ENCODE measurements at places on chromosomes 12 and 14. TPM values are rescaled to one million over a fixed set of nuclear protein-coding genes. Genes with fewer than 3 reads are reported as not detected.

The KRT72 gene
- polyA plus RNA-seq: 0.08 TPM

The TSPAN8 gene
- 0.96 TPM for polyA plus RNA-seq

The ACSS3 gene
- polyA plus RNA-seq: 7.0 TPM

The SERPINA3 gene
- polyA plus RNA-seq: not detected

DNA sequence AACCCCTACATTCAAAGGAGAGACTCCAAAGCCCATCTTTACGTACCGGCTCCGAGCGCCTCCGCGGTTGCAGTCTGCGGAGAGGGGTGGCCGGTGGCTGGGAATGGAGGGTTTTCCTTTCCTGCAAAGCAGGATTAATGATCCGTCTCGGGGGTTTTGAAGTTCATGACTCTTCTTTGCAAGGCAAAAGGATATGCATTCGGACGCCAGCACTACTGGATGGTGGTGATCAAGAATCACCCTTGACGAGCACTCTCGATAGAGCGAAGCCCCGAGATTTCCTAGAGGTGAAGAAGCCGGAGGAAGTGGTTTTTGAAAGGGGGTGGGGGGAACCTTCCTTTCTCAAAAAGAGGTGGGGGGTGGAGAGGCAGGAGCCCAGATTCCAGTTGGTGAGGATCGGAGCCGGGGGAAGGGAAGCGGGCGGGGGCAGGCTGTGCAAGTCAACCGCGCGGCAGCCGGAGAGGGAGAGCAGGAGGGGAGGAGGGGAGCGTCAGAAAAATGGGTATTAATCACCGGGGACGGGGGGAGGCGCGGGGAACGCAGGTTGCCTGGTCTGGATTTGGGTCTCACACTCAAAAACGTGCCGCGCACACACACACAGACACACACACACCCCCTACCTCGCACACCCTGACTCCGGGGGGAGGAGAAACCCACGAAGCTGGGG lies at the start of gene GRIN2B:
Gene GRIN2B (minus strand): TSS at position 307 of the 667 bp plus-strand sequence. CDS start 115,394 bp downstream, outside the sequence.
- no peak for DNase-seq

- DNase-seq: no peak
Measured at GRCh38 chr12:68350753-68351152, 18.6 kb upstream of the MDM1 start.

DNA sequence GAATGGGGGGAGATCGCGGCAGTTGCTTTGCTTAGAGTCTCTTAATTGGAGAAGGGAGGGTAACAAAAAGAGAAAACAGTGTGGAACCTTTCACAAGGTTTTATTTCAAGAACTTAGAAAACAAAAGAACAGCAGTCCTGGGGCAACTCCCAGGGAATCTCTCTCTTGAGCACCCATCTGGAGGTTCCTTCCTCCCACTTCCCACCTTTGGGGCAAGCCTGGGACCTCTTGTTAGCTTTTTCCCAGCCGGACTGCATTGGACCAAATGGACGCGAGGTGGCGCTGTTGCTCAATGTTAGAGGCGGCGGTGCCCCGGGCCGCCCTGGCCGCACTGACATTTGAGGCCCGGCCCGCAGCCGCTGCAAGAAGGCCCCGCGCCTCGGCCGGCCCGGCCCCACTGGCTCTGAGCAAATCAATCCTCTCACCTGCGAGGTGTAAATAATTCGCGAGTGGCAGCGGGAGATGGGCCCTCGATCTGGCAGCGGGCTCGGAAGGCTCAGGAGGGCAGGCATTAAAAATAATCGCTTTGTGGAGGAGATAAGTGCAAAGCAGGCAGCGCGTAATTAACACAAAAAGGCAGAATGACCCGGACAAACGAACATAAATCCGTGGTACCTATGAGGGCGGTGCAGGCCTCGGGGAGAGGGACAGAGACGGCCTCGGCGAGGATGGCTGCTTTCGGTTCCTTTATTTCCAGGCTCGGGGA lies 2.8 kb upstream of the HOXC8 start:
- peak; percentile 44 for DNase-seq

DNA sequence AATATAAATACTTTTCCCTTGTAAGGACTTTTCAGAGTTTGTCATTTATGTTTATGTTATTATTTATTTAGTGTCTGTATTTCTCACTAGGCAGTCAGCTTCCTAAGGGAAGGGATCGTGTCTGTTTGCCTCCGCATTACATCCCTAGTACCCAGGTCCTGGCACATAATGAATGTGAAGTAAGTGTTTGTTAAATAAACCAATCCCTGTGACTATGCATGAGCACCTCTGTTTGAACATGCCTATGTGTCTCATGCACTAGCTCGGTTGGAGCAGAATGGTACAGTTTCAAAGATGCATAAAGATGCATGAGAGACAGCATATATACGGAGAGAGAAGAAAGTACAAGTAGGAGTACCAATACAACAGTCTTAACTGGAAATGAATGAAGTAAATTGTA lies 99.3 kb downstream of the KIF21A start:
- no peak for DNase-seq

DNA sequence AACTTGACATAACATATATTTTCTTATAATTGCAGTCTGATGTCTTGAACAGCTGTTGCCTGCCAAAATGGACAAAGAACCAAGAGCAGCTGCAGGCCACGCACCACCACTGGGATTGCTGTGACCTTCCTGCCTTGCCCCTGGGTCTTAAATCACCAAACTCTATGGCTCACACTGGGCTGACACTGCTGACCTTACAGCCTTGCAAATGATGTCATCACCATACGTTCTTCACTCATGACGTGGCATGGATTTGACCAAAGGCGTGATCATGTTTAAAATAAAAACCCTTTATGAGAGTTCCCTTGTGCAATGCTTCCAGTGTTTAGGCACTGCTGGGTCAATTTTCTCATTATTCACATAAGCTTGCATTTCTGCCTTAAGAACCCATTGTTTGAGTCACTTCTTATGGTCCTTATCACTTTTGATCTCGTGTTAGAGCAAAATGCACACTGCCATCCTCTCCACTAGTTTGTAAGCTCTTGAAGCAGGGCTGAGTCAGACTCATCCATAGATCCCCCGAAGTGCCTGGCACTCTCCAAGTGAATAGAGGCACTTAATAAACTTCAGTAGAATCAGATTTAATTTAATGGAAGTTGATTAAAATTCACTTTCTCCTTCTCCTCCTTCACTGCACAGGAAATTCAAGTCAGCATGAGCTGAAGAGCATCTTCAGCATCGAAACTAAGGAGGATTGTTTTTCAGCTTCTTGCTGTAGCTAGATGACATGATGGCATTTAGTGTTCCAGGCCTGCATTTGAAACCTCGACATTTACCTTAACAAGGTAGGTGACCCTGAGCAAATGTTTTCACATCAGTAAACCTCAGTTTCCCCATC lies 132.4 kb upstream of the PZP start:
- DNase-seq: no peak

DNA sequence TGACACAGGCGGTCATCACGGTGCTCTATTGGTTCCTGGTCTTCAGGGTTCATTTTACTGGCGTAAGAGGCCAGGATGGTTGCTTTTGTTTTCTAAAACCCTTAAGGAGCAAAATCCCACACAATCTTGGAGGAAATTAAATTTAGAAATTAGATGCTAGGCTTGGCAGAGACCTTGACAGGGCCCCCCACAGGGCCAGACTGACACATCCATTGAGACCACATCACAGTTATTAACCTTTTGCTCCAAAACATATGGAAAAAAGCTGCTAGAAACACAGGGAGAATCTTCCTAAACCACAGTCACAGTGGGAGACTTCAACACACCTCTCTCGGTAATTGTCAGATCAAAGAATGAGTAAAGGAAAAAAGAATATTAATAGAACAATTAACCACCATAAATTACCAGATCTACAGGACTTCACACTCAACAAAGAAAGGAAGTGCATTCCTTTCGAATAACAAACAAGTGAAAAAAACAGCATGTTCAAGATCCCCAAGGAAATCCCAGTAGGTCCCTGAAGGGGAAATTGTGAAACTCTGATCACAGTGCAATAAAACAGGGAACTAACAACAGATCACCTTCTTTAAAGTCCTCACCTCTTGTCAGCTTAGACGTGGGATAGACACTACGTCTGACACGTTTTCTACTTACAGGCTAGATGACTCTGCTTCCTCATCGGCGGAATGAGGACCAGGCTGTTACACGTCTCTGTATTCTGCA lies 40.2 kb upstream of the TMEM179 start:
- DNase-seq: no peak

DNA sequence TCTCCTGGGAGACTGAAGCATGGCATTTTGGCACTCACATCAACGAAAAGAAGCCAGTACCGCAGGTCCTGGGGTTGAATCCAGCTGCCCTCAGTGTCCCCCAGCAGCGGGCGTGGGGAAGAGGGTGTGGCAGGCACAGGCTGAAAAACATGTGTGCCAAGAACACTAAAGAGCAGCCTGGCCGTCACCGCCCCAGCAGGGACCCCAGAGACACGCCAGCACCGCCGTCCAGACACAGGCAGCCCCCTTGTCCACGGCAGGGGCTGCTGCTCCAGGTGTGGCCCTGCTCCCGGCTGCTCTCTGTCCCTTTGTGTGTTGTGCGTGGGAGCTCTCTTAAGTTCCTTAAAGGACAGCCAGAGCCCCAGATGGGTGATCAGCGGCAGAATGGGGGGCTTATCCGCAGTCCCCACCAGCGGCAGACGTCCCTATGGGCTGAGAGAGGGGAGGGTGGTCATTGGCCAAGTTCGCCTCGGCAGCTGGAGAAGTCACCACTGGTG lies 556 bp downstream of the PHETA1 start:
- no peak for DNase-seq

- DNase-seq: no peak
Measured at GRCh38 chr14:102878174-102878969, 44.1 kb upstream of the AMN start.

DNA sequence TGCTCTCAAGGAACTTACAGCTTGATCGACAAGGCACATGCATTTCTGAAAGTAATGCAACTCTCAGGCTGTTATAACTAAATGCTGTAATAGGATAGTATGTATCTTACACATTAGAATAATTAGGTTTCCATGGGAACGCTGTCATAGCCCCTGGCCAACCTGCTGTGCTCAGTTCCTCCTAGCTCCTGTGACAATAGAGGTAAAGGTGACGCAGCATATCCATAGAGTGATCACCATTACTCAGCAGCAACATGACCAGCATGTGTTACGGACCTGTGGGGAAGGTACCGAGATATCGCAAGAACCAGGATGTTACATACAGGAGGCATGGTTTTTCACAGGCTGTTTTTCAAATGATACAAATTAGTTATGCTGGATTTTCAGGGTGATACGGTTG lies 150.7 kb downstream of the CAND1 start:
- no peak for DNase-seq

- DNase-seq: no peak
Measured at GRCh38 chr14:89674936-89675335, 257.9 kb upstream of the FOXN3 start.

DNA sequence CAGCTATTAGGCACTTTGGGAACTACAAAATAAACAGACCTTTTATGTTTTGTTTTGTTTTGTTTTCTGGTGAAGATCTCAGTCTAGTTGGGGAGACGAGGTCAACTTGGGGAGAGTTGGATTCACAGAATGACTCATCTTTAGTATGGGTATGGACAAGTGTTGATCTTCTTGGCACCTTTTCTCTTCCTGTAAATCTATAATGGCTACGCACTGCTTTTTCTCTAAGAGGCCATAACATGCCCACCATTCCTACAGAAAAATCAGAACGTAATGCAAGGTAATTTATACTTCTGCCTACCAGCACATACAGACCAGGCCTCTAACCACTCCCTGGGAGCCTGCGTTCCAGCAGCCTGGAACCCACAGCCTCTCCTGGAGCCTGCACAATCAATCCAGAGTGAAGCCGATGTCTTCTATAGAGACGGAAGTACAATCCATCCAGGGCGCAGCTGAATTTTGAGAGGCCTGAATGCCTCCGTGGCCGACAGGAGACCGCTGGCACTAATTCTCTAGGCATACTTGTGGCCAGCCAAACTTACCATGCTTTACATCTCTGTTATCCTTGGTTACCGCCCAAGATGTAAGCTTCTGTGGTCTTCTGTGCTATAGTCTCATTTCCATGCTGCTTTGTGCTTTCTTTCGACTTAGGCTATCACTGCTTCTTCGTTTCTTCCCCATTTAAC lies 717 bp downstream of the PPHLN1 start:
- no peak for DNase-seq

GRCh38 chr14:67963545-67963944 lies 144.0 kb downstream of the RAD51B start:
- no peak for DNase-seq

DNA sequence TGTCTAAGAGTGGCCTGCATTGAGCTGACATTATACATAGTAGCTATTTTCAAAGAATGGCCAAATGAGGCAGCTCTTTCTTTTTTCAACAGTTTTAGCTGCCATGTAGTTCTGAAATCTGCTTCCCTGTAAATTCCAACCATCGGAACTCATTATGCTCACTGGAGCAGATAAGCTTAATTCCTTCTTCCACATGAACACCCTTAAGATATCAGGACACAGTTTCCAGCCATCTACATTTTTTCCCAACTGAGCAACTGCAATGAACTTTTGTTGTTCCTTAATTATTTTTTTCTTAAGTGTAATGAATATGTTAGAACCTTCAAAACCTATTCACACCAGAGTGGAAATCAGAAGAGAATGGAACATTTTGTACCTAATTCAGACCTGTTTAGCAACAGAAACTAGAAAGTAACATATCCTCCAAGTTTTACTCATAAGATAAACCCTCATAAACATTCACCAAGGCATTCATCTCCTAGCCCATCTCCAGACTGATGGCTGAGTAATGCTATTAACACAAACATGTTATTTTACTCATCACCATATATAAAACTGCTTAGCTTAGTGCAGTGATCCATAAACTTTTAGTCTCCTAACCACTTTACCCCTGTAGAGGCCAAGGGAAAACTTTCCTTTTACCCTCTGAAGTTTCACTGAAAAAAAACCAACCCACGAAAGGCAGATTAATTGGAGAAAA lies 296.1 kb upstream of the SYT1 start:
- no peak for DNase-seq

- DNase-seq: no peak
Measured at GRCh38 chr14:103854017-103854808, 6.8 kb upstream of the PPP1R13B start.

DNA sequence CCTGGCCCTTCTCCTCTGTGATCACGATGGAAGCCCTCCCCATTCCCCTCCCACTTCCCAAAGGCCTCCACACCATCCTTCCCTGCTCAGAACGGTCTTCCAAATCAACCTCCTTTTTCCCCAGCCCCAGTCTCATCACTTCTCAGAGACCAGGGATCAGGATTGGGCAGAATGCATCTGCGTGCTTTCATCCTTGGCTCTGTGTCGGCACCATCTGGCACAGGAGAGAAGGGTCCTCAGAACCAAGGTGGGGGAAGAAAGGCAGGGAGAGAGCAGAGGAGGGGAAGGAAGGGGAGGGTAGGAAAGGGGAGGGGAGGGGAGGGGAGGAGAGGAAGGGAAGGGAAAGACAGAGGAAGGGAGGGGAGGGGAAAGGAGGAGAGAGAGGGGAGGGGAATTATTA lies 52.4 kb upstream of the FICD start:
- DNase-seq: no peak

- DNase-seq: no peak
Measured at GRCh38 chr14:68269136-68269927, 449.8 kb downstream of the RAD51B start.

DNA sequence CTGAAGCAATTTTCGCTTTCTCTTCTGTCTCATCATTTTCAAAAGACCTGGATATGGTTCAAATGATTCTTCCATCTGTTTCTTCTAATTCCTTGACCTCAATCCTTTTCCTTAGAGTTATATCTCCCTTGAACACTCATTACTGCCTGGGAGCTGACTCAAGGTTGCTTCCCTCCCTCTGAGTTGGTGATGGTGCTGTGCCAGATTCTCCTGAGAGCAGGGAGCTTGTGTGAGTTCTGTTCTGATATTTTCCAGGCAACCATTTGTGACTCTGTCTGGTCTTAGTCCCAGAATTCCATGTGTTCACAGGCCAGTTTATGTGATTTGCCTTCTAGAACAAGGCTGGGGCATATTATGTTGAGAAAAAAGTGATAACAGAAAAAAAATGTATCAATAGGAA lies 505.1 kb upstream of the SYT1 start:
- DNase-seq: no peak

Data from forelimb muscle (tissue), 1 donor.